ENCODE measurements at places on chromosomes 3 and 15.

DNA sequence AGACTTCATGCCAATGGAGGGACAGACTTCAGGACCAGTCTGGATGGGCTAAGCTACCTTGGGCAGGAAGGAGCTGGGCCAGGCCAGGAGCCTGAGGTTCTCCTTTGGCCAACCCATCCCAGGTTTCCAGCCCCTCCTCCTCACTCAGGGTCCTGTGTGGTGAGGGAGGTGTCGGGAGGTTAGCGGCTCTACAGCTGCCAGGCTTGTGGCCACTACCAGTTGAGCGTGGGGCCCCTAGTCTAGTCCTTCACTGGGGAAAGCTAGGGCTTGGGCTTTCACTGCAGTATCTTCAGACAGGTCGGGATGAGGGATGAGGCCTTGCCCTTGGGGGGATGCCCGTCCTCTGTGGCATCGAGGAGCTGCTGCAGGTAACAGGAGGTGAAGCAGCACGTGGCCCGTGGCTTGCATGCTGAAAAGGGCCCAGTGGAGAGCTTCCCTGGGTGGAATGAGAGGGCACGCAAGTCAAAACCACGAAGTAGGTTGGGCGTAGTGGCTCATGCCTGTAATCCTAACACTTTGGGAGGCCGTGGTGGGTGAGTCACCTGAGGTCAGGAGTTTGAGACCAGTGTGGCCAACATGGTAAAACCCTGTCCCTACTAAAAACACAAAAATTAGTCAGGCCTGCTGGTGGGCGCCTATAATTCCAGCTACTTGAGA, 8.5 kb upstream of the FANCD2 start:
- DNase-seq: peak; percentile 91

- DNase-seq: no peak
These were observed 228.0 kb upstream of the ADAMTS9 start for GRCh38 chr3:64915778-64916177.

GRCh38 chr3:152048831-152049230, 175.4 kb downstream of the SUCNR1 start:
- DNase-seq: no peak

DNA sequence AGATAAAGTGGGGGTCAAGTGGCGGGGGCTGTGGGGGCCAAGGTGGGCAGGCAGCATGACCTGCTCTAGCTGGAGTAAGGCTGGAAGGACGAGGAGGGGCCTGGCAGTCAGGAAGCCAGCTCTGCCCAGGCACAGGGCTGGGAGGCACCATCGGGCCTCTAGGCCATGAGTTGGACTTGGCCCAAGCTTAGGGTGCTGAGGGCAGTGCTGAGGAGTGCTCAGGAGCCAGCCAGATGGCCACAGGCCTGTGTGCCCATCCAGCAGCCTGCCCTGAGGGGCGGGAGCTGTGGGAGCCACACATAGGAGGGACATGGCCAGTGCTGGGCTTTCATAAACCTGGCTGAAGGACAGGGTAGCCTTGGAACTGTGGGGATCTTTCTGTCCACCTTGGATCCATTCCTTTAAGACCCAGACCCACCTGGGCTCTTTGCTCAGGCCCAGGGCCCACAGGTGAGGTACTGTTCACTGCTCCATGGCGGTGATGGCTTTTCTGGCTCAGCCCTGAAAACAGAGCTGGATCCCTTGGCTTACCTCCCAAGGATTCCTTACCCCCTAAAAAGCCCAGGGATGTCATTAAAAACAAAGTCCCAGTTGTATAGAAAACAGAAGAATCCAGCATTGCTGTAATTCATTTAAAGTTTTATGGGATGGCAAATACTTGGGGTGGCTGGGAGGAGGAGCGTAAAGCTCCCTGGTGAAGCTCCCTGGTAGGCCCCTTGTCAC, 137.0 kb downstream of the DNAJB8 start:
- no peak for DNase-seq

GRCh38 chr15:41603941-41604911, 45.2 kb downstream of the TYRO3 start:
- DNase-seq: peak; percentile 87

DNA sequence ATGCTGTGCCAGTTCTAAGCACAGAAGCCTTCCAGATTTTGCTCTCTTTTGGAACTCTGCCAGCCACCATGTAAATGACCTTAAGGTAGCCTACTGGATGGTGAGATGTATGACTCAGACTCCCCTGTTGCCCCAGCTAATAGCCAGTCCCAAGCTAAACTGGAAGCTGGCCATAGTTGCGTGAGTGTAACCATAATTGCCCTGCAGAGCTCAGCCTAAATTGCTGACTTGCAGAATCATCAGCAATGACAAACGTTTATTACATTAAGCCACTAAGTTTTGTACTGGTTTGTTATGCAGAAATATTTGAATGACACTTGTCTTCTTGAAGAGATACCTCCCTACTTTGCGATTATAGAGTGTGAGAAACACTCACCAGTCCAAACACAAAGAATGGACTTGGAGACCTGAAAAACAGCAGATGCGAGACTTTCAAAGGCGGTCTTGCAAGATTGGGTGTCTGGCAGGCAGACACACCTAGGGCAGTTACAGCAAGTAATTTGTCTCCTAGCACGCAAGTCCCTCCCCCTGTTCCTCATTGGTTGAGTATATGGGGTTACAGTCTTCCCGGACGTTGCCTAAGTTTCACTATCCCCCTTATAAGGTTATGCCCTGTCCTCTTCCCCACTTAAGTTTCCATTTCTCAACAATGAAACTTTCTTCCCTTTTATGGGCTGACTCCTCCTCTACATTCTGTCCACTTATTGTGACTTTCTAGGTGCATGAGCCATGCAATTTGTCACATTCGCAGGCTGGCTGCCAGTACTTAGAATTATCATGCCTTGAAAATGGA, 83.6 kb upstream of the XCR1 start:
- DNase-seq: peak; percentile 89

GRCh38 chr3:48409291-48410201, 20.3 kb downstream of the PLXNB1 start:
- no peak for DNase-seq

DNA sequence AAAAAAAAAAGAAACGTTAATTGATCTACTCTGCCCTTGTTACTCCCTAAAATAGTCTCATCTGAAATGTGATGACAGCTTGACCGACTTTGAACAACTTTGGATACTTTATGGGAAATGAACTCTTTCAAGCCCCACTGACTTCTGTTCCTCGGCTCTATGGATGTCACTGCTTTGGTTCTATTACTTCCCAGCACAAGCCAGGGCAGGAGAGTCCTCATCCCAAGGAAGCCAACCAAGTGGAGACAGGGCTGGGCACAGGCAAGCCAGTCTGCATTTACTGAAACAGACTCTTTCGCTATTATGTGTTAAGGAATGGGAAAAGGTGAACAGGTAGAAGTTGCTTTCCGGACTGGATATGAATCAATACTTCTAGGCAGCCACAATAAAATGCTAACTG, 444.0 kb downstream of the FOXP1 start:
- DNase-seq: no peak

- no peak for DNase-seq
These were observed 182.1 kb upstream of the TSC22D2 start for GRCh38 chr3:150225986-150226385.

GRCh38 chr3:54083921-54084320, 38.4 kb upstream of the CACNA2D3 start:
- DNase-seq: no peak

DNA sequence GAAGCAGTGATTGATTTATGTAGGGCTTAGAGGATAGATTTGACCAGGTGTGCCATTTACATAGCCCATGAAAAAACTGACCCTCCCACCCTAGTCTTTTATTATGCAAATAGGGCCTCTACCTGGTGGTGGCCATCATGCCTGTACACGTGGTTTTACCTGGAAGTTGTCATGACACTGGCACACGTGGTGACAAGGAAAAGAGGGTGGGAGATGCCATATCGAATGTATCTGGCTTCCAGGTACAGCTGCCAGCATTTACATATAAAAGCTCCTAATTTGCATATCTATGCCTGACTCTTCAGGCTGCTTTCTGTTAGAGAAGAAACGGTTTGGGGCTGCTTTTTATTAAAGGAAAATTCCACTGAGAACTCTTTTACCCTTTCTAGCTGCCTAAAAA, 35.0 kb upstream of the DNAJC13 start:
- DNase-seq: no peak

- no peak for DNase-seq
These were observed 37.3 kb upstream of the SLC6A11 start for GRCh38 chr3:10778492-10779292.

GRCh38 chr3:8970971-8971589, 7.8 kb upstream of the RAD18 start:
- peak; percentile 59 for DNase-seq
